ENCODE measurements at places on chromosomes 2 and 18. TPM values are rescaled to one million over a fixed set of nuclear protein-coding genes. Genes with fewer than 3 reads are reported as not detected.

Gene GREB1
- 0.91 TPM for total RNA-seq

Gene STK39
- total RNA-seq, result 21.8 TPM

Gene FAM237A
- not detected for total RNA-seq

Gene DSG1
- total RNA-seq, result not detected

Gene HNMT
- total RNA-seq, result not detected

Gene LYPD6B
- not detected for total RNA-seq

Gene EFR3B
- total RNA-seq, result 1.2 TPM

DNA sequence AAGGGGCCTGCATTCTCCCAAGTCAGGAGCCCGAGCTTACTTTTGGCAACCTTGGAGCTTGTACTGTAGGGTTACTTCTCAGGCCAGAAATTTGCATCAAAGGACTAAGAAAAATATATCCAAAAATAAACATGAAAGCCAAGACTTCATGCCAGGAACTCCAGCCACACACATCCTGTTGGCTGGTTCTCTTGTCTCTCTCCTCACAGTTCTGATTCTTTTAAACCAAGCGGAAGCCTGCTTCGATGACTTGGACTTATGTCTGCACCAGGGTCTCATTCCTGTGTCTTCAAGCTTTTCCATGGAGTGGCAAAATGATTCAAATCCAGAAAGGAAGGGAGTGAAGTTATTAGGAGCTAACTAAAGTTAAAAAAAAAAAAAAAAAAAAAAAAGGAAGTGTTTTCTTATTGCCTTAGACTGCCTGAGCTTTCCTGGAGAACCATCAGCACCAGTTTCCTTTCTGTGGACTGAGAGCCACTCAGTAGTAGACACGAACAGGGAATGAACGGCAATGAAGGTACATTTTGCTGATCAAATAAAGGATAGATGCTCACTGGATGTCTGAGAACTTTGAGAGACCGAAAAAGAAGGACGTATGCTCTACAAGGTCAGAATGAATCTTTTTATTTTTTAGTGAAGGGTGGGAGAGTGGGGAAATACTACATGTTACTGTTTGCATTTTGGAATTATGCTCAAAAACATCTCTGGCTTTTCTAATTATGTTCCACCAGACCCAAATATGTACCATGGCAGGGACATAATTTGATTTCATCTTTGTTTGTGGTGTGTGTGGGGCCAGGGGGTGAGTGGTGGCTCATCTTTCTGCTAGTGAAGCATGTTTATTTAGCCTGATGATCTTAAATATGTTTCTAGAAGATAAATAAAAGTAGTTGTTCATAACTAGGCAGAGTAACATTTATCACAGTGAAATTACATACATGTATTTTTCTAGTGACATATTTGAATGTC, 86.0 kb downstream of the RAPGEF4 start:
- DNase-seq, result no peak

- DNase-seq, result no peak
Measured at GRCh38 chr2:8606226-8606625, 75.6 kb upstream of the ID2 start.

GRCh38 chr2:10331027-10331701, 28.5 kb downstream of the HPCAL1 start:
- DNase-seq, result peak; percentile 87

GRCh38 chr2:176424746-176425145, 155.5 kb downstream of the MTX2 start:
- no peak for DNase-seq

DNA sequence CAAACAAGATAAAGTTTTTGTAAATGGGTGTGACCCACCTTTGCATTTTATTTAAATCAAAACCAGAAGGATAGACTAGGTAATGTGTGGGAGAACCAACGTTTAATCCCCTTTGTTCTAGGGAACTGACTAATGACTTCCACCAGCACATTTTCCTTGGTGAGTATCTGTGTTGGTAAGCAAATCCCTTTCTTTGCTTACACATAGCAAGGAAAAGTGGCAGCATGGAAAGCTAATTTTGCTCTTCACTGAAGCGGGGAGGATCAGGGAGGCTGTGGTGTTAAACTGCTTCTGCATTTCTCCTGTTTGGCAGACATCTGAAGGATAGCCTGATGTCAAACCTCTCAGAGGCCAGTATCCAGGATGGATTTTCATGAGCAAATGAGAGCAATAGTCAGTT, 331.1 kb downstream of the PTPRM start:
- no peak for DNase-seq

DNA sequence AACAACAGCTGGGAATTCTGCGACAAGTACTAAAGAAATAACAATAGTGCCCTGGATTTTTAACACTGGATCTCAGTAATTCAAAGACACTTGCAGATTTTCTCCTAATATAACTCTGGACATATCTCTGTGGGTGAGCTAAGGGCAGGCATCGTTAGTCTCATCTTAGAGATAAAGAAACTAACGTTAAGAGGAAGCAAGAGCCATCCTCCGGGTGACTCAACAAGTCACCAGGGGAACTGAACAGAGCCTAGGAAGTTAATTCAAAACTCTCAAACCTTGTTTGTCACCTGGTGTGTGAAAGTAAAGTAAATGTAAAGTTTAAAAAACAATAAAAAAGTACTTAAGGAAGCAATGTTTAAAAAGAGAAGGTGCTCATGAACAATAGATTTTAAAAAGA, 41.6 kb upstream of the NRP2 start:
- no peak for DNase-seq

DNA sequence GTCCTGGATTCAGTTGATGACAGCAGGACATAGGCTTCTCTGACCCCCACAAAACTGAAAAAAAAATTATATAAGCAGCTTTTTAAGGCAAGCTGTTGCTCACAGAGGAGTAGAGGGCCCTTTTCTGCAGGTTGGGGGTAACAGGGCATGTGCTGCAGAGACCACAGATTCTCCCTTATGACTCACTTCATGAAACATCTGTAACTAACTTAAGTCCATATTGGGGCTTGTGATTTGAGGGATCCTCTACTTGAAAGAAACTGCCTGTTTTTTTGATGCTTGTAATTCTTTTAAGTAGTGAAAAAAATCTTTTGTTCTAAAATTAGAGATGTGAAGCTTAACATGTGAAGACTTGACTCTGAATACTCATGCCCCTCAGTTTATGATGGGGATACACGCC, 33.4 kb downstream of the XRCC5 start:
- no peak for DNase-seq

DNA sequence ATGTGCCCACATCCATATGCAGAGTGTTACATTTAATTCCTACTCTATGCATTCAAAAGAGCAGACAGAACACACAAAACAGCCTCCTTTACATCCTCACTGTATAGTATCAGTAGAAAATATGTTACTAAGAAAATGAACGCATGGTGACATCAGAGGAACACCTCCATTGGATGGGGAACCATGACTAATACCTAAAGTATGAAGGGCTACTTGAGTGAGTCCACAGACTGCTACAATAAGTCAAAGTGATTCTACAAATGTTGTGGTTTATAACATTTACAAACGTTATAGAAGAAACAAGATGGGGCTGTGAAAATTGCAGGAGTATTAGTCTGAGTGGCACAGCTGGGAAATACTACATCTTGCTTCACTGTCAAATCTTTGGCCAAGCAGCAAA, 1830.9 kb upstream of the PIK3C3 start:
- no peak for DNase-seq

DNA sequence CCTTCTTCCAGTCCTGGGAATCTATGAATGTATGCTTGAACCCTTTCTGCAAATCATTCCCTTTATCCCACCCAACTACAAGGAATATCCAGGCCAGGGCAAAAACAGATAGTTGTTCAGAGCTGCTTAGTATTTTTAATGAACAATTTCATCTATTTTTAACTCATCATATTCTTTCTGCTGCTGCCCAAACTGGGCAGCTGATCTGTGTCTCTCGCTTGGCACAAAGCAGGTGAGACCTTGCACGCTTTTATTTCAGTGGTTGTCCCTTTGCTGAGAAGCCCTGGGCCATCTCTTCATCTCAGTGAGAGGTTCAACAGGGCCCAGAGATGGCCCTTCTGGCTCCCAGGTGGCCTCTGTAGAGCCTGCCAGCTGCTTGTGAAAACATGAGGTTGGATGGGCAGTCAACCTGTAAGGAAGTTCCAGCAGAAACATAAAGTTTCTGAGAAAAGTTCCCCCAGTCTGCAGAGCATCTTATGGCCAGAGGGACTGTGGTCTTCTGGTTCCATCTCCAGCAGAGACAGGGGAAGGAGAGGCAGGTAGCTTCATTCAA, 57.5 kb downstream of the MYCN start:
- DNase-seq, result no peak

DNA sequence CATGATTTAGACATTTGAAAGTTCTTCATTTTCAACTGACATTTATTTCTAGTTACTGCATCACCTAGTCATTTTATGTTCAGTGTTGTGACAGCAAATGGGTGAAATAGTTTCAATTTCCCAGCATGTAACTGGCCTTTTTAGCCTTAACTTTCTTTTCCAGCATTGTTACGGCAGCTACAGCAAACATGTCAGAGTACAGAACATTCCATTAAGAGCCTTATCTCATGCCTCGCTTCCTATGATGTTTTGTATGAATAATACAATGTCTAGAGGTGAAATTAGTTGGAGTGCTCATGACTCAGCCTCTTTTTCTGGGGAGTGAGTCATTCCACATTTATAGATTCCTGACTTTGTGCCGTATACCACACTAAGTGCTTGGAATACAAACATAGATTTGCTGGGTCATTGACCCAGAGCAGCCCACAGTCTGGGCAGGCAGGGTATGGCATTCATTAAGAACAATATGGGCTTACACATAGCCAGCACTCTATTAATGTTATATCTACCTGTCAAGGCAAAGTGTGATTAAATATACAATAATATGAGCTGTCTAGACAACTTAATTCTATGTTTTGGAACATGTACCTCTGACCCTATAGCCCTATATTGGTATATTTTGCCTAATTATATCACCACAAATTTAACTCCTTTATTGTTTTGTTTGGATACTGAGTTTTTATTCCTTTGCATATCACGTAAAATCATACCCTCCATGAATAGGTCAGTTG, 72.2 kb downstream of the MAP2 start:
- DNase-seq, result no peak

GRCh38 chr18:26802330-26803200, 62.9 kb downstream of the AQP4 start:
- DNase-seq, result no peak

DNA sequence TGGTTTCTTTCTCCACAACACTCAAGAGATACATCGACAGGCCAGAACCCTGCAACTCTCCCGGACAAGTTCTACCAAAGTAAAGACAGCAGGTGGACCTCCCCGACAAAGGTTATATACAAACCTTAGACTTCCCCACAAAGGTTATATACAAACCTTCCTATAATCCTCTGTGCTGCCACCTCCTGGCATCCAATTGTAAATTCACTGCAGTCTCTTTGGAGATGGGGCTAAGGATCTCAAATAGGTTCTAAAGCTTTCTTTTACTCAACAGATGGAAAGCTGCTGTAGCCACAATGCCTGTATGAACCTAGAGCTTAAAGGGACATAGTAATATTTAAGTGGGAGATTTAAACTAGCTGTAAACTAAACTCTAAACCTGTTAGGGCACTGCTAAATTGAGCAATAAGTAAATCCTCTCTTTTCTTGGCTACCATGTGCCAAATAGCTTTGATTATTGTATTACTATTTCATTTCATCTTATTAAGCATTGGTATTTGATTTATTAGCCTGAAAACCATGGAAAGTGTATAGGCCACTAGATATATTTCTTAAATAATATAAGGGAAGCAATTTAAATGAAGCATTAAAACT, 9.8 kb upstream of the MREG start:
- no peak for DNase-seq

Measured in activated naive CD4-positive, alpha-beta T cell treated with anti-CD3 and anti-CD28 coated beads, Interleukin-2, amount 50 U/mL, for 72 hours (primary cell).